ENCODE measurements at places on chromosomes 7 and 10.

GRCh38 chr7:69341288-69341687, 257.0 kb upstream of the AUTS2 start:
- no peak for DNase-seq

DNA sequence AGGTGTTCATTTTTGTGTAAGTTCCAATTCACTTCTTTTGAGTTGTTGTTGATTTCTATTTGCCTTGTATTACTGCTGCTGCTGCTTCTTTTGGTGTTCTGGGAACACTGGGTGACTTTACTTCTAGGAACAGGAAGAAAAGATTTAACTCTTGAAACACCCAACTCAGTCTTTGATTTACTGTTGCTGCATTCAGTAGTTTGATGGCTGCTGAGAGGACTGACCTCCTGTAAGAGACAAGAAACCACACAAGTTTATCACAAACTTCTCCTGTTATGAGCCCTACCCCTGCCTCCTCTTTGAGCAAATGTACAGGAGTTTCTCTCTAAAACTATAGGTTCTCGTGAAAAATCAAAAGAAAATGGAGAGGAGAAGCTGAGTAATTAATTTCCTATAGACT, 161.7 kb downstream of the CTTNBP2 start:
- DNase-seq: no peak

GRCh38 chr10:92880233-92880861, 32.0 kb downstream of the EXOC6 start:
- no peak for DNase-seq

DNA sequence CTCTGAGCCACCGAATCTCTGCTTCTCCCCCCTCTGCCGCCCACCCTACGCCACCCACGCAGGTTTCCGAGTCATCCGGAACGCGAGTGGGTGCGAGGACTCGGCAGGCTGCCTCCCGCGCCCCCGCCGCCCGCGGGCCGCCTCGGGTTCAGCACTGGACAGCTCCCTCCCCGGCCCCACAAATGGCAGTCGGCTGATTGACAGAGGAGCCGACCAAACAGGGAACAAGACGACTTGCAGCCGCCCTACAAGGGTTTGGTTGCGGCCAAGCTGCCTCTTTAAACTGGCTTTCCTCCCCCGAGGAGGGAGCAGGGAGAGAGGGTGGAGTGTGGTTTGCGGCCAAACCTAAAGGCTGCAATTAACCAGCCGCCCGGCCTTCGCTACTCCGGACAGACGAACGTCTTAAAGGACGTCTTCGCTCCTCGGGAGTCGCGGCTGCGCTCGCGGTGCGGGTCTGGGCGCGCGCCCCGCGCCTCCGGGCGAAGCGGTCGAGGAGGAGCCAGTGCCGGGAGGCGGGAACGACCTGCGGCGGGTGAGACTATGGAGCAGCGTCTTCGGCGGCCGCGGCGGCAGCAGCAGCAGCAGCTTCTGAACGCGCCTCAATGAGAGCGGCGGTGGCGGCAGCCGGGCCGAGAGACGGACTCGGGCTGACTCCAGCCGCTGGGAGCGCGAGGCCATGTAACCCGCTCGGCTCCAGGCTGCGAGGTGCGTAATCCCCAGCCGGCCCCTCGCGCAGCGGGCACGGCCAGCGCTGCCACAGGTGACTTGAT, at the start of gene GPR158:
GPR158 (plus strand) TSS at position 541 of the 770 bp plus-strand sequence. CDS start 420 bp downstream, outside the sequence.
- no peak for DNase-seq

DNA sequence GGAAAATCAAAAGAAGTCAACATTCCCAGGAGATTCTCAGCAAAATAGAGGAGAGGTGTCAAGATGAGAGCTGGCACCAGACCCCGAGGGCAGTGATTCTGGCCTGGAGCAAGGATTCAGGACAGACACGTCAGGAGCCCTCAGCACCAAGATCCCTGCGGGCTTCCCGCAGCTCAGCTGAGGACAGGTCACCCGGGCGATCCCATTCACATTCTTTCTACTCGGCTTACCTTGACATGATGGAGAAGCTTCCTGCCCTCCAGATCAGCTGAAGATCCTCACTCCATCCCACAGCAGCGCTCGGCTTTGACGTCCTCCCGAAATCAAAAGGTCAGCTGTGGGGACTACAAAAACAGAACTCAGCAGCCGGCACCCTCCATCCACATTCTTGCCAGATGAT, 139.1 kb downstream of the DLG5 start:
- DNase-seq: no peak

DNA sequence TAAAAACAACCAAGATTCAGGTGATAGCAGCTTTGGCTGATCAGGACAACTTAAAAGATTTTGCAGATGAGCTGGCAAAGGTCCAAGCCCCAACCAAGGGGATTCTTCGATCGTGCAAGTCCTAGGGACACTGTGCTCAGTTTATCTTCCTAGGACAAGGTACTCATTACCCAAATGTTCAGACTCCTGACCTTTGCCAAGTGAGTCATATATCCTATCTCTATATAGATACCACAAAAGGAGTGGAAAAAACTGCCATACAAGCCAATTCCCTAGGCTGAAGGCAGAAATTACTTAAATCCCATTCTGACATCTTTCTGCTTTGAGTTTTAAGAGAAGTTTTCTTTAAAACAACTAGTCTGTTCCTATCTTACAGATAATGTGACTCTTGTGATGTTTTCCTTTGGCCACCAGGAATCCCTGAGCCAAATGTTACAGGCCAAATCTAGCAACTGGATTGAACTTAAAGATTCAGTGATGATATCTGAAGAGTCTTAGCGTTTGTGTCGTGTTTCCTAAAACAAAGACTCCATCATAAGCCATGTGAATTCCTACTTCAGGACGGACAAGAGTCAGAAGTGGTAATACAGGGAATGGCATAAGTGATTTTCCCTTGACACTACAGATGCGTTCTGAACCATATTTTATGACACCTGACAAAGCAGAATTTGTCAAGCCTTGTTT, 142.6 kb upstream of the ASAH2 start:
- no peak for DNase-seq

GRCh38 chr10:116030576-116030975, 242.4 kb downstream of the GFRA1 start:
- no peak for DNase-seq

DNA sequence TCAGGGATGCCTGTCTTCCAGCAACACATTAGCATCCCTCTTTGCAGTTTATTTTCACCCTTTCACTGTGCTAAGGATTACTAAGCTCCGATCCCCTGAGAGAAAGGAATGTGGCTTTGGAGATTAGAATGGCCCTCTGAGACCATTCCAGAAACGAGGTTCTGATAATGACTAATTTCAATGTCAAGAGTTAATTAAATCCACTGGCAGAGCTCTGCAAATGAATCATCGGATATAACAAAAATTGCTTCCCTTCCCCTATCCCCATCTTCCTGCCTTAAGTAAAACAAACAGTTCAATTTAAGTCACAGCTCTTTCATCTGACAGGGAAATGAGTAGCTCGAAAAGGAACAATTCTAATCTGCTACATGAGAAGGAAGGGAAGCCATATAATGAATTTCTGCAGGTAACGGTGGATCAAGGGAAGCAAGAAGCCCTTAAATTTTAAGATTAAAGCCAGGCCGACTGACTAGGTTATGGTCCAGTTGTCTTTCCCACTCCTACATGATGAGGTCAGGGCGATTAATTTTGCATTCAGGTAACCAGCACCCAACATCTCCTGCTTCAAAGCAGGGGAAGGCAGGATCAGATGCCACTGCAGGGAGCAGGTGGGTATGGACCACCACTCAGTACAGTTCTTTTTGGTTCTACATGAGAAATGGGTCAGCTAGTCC, 50.5 kb downstream of the MALSU1 start:
- no peak for DNase-seq

DNA sequence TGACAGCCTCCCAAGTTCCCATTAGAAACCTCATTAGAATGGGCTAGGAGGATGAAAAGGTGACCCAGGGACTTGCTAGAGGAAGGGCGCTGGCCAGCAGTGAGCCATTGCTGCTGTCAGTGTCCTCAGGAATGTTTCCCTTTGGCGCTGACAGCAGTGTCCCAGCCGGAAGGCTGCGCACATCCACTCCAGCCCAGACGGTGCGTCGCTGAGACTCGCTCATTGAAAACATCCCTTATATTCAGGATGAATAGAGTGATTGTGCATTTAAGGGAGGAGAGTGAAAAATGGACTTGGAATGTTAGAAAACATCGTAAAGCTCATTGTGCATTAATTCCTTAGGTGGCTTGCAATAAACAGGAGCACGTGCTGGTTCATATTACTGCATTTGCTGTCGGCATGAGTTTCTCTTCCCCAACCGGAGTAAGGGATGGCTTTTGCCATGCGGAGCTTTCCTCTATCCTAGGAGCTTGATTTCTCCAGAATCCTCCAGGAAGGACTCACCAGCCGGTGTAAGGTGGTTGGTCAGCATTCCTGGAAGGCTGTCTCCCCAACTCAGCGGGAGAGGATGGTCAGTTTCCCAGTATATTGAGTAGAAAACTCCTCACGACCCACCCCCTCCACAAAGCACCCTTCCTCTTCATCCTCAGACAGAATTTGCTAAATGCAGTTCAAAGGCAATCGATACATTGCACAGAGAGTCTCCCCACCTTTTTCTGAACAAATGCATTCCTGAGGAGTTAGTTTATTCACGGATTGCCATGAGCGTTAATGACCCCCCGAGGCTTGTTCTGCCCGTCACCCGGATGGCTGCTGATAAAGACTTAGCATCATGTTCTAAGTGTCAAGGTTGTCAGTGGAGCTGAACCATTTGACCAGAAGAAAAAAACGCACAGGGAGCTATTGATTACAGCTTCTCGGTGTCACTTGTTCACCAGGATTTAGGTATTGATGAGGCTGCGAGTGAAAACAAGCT, 201.8 kb downstream of the EBF3 start:
- no peak for DNase-seq

DNA sequence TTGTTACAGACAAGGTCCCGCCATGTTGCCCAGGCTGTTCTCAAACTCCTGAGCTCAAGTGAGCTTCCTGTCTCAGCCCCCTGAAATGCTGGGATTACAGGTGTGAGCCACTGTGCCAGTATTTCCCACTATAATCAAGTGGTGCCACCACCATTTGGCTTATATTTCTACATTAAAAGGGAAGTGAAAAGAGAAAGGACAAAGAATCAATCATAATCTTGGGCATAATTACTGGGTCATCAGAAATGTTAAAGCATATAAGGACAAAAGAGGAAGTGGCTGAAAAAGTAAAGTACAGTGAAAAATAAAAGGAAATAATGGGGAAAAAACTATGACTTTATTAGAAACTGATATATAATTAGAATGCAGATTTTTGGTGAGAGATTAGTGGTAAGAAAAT, 25.7 kb upstream of the ENTPD1 start:
- no peak for DNase-seq

DNA sequence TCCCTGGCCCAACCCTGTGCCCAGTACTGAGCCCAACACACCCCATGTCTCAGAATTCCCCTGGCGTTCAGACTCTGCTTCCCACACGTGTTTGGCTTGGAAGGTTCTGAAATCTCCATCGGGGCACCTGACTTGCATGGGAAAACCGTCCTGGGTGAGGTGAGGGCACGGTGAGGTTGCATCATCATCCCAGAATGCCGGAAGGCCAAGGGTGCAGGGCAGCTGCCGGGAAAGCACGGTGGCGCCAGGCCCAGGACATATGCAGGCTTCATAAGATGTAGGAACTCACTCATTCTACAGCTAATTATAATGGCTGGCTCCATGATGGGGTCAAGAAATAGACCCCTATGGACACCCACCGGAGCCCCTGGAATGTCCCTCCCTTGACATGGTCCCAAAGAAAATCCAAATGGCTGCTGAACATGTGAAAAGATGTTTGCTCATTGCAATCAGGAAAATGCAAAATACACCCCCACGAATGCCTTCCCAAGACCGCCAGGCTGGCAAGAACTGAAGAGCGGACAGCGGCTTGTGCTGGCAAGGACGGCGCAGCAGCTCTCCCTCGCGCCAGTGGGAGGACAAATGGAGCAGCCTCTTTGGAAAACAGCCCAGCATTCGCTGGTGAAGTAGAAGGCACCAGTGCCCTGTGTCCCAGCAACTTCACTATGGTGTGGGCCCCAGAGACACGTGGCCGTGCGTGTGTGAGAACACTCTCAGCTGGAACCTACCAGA, 2.3 kb downstream of the KNDC1 start:
- no peak for DNase-seq

DNA sequence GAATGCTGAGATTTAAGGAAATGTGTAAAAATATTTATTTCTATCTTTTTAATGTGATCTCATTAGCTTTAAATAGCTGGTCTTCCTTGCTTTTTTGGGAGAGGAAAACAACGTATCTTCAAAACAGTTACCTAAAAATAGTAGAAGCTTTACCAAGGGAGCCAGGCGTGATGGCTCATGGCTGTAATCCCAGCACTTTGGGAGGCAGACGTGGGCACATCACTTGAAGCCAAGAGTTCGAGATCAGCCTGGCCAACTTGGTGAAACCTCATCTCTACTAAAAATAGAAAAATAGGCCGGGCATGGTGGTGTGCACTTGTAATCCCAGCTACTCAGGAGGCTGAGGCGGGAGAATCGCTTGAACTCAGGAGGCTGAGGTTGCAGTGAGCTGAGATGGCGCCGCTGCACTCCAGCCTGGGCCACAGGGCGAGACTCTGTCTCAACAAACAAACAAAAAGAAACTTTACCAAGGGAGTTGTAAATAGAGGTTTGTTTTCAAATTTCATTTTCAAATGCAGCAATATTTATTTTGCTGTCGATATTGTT, 48.4 kb upstream of the ITGB1 start:
- DNase-seq: no peak

DNA sequence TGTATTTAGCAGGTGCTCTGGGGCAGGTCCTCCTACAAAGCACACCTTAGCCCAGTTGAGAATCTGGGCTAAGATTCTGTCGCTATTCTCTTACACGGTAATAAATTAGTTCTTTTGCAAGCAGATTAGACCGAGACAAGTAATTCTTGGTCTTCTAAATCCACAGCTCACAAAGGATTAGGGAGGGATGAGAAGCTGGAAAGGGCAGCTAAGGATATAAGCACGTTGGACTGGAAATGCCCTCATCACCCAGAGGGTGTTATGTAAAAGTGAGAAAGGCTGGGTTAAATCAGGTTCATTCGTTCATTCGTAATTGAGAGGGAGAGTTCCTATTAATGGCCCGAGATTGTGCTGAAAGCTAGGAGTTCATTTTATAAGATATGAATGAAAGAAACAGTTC, 41.8 kb downstream of the PFKFB3 start:
- no peak for DNase-seq

DNA sequence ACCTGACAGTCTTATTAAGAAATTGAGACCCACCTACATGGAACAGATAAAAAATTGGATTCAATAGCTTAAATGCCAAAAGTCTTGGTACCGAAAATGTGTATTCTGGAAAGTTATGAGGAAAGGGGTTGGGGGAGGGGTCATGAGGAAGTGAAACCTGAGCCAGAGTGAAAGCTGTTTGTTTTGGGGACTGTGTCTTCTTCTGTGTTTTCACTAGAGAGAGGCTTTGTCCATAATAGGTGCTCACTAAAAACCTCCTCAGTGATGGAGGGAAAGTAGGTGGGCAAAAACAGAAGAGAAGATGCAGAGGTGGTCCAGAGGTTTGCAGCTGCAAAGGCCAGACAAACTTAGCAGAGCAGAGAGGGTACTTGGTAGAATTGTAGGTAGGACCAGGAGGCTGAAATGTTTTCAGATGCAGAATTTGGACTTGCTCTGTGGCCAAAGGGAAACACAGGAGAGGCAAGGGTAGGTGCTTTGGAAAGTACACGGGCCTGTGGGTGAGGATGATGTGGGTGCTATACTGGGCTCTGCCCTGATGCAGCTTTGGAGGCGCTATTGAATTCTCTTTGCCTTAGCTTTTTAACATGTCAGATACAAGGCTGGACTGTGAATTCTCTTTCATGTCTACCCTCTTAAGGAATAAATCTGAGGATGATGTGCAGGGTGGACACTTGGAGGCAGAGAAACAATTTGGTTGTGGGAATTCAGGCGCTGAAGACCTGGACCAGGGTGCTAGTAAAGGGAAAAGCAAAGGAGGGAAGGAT, 254.6 kb downstream of the PTEN start:
- no peak for DNase-seq
